Stimulated activated CD8-positive, alpha-beta memory T cell treated with anti-CD3 and anti-CD28 coated beads, Interleukin-15, amount 100 ng/mL, for 48 hours (primary cell): ENCODE measurements at places on chromosomes 4 and X.

- no peak for DNase-seq
Observed at GRCh38 chrX:145813081-145813480, 4.5 kb upstream of the SLITRK2 start.

GRCh38 chr4:30002341-30002740 lies 717.8 kb upstream of the PCDH7 start:
- no peak for DNase-seq

DNA sequence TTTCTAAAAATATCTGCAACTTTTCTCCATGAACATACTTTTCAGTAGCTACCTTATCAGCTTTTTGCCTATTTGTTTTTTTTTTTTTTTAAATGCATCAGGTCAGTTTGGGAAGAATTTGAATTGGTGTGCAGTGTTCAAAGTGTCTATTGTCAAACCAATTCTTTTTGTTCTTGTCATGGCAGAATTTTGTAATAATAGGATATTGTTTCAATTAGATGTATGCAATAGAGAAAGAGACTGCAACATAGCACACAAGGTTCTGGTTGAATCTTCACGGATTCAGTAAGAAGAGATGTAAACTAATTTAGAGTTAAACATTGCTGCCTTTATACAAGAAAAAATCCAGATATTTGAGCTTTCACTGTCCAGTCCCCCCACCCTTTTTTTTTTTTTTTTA lies 277.1 kb downstream of the GRID2 start:
- DNase-seq = no peak

DNA sequence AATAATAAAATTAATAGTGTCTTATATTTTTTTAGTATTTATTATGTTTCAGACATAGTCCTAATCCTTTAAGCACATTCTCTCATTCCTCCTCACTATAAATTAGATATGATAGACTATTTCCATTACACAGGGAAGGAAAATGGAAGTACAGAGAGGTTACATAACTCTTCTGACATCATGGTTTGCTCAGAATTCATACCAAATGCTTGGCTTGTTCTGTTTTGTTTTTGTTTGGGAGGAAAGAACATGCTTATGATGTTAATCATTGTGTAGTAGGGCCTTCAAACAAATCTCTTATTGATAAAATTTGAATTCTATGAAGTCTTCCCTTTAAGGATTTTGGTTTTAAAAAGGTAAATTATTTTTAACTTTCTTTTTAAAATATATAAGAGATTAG lies 59.5 kb downstream of the RXFP1 start:
- DNase-seq = no peak

DNA sequence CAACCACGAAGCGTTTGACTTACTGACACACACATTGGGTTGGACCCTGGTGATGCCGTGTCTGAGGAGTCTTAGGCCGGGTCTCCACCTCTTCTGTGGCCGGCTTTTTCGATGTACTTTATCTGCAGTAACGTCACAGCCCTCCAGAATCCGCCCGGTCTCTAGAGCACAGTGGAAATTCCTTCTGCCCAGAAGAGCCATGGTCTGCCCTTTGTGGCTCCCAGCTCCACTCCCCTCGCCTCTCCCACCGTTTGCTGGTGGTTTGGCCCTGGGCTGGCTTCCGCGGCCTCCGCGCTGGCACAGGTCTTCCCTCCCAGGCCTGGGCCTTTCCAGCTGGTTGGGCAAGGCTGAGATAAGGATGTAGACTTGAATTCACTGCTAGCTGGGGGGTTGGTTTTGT lies 4.3 kb downstream of the MAEA start:
- DNase-seq = no peak
